ENCODE measurements at places on chromosomes 6 and 20. TPM values are rescaled to one million over a fixed set of nuclear protein-coding genes. Genes with fewer than 3 reads are reported as not detected.
A peak's percentile ranks its signal among the peaks of the same experiment; 100 is the strongest.

Gene TCF21
- total RNA-seq, result not detected

Gene C20orf144
- total RNA-seq, result 0.23 TPM

Gene KHDRBS2
- 7.7 TPM for total RNA-seq

DNA sequence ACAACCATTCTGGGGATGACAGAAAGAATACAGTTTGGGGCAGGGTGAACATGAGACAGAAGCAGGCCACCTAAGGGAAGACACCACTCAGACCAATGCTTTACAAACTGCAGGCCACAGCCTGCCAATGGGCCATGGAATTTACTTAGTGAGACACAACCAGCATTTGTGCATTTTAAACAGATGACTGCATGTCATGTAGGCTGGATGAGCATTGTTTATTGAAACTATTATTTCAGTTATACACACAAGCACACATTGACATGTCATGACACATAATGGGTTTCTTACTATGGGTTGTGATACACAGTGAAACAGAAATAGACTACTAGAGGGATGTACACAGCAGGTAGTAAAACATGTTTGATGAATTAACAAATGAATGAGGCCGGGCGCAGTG, 8.0 kb downstream of the PGM3 start:
- DNase-seq, result no peak

DNA sequence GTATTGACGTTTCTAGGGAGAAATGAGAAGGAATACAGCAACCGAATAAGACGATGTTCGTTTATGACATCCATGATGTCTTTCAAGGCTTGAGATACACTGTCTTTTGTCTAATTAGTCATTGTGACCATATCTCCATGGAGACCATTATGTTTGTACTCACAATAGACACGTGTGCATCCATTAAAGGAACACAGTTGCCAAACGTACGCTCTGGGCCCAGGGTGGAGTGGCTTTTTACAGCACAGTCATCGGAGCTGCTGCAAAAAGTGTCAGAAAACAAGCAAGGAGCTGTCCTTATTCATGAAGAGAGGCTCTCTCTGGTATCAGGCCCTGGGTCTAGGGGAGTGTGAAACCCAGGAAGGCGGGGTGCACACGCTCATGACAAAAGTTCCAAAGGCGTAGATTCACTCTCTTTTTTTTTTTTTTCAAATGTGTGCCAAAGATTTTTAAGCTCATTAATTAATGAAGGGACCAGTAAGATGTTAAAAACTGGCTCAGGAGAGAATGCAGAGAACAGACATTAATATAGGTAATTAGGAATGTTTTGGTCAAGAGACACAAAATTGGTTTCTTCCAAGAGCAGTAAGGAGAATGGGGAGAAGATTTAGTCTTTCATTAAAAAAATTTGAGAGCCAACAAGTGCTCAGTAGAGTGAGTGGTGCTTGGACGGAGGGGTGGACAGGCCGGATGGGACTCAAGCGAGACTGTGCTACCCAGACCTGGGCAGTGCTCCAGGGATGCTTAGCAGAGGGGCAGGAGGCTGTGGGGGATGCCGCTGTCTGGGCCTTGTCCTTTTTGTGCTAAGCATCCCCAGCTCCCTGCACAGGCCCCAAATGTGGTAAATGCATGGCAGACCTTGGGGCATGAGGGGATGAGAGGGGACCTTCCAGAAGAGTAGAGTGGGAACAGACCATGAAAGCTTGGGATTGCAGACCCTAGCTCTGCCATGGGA, 34.9 kb upstream of the GTSF1L start:
- DNase-seq, result no peak

DNA sequence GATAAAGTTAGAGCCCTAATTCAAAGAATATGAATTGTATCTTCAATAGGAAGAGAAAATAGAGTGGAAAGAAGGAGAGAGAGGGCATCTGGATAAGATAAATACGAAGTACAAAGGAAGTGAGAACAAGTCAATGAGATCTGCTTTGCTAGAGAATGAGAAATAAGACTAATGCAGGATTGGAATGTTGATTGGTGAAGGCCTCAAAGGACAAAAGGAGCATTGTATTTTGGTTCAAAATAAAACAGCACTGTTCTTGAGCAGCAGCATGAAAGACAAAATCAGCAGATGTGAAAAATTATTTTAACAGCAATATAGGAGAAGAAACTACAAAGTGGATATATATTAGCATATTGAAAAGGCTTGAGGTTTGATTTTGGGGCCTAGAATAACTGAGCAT, 5.1 kb upstream of the TMEM244 start:
- no peak for DNase-seq

- no peak for DNase-seq
Observed at GRCh38 chr20:62745279-62745951, 36.8 kb downstream of the NTSR1 start.

GRCh38 chr20:38564680-38565079, 16.3 kb upstream of the ADIG start:
- no peak for DNase-seq

- no peak for DNase-seq
Observed at GRCh38 chr20:55961376-55962330, 43.7 kb downstream of the CBLN4 start.

DNA sequence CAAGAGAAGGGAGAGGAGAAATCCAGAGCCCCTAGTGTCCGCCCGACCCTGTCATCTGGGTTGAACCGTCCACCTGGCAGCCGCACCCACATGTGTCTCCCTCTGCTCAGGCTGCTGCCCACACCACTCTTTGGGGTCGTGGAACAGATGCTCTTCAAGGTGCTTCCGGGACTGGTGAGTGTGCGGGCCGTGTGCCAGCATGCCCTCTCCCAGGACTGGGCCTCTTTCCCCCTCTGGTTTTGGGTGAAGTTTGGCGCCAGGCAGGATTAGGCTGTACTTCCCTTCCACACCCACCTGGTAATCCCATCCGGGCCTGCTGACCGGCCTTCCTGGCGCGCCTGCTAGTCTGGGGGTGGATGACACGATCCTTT, 7.9 kb downstream of the BPIFB3 start:
- DNase-seq, result no peak

DNA sequence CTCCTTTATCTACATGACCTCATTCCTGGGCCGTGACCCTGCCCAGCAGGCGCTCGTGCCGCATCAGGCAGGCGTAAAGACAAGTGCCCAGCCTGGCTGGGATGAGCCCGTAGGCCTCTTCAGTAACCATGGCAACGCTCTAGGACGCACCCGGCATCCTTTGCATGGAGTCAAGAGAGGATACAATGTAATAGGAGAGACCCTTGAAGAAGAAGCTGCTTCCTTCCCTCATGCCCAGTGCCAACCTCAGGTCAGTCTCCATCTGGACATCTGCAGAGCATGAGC, 5.0 kb upstream of the LSM14B start:
- no peak for DNase-seq

DNA sequence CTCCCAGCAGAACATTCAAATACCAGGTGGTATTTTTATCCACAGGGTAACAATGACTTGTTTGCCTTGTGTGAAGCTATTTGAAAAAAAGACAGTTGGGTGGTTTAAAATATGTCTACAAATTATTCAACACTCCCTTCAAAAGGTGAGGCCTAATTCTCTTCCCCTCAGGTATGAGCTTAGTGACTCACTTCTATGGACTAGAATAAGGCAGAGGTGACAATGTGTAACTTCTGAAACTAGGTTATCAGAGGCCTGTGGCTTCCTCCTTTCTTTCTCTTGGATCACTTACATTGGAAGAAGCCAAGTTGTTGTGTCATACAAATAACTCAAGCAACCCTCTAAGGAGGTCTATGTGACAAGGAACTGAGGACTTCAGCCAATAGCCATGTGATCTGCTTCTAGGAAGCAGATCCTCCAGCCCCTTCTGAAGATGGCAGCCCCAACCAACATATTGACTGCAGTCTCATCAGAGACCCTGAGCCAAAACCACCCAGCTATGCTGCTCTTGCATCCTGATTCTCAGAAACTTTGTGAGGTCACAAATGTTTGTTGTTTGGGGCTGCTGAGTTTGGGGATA, 102.6 kb downstream of the SNAP25 start:
- DNase-seq, result no peak

- DNase-seq, result no peak
Observed at GRCh38 chr6:124964764-124965105, 2.5 kb downstream of the RNF217 start.

DNA sequence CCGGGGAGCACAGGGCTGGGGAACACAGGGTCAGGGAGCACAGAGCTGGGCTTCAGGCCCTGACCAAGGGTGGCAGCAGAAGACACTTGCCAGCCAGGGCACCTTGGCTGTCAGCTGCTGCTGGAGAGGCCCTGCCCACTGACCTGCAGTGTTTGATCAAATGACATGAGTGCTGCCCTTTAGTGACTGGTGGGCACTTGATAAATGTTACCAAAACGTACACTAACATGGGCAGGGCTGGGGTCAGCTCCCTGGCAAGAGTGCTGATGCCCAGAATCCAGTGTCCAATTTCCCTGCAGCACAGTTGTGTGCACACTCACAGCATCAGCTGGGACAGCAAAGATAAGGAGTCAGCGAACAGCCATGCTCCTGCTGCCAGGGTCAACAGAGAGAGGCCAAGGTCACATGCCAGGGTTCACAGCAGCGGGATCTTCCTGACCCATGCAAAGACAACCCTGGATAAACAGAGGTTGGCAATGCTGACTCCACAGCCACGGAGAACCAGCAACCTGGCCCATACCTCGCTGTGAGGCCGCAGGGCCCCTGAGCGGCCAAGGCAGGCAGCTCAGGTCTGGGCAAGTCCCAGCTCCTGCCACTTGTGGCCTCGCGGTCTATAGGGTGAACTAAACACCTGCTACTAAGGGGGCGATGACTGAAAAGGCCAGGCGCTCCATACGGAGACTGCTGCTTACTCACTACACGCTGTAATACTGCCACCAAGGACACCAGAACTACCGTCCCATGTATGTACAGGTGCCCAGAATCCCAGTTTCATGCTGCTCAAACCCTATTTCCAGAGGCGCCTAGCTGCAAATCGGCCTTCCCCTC, 46.3 kb downstream of the NINL start:
- no peak for DNase-seq

DNA sequence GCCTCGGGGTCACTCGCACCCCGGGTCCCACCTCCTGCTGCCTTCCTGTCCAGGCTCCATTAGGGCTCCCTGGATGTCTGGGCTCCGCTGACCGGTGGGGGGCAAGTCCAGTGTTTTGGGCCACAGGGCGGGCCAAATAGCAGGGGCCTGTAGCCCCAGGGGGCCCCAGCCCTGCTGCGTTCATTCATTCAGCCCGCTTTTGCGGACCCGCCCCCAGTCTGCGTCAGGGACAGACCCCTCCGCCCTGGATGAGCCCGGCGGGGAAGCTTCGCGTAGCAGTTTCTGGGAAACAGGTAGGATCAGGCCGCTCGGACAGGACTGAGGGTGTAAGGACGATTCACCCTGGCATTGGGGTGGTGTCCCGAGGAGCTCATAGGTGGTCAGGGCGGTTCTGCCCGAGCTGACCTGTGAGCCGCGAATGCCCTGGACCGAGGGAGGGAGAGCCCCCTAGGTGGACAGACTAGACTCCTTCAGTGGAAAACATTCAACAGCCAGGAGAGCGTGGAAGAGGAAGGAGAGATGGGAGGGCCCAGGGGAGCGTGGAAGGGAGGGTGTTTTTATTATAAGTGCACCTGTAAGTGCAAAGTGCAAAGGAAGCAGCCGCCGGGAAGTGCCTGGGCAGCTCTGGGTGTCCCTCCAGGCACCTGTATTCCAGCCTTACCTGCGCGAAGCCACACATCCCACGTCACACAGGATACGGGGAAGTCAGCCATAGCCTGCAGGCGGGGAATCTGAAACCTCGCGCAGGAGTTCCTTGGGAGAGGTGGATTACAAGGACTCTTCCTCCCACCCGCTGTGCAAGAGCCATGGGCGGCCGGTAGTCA, 662 bp downstream of the ENTPD6 start:
- DNase-seq, result peak; percentile 74

GRCh38 chr6:158049055-158050028, 67.7 kb downstream of the SYNJ2 start:
- no peak for DNase-seq

DNA sequence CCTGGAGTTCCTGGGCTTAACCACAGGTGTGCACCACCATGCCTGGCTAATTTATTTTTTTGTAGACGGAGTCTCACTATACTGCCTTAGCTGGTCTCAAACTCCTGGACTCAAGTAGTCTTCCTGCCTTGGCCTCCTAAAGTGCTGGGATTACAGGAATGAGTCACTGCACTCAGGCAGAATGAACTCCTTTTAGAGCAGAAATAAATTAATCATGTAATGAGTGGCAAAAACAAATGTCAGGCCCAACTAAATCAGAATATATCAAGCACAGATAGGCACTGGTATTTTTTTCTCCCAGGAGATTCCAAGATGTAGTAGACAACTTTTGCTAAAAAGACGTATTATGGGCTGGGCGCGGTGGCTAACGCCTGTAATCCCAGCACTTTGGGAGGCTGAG, 2.6 kb downstream of the RPS10 start:
- no peak for DNase-seq

- DNase-seq, result peak; percentile 84
Observed at GRCh38 chr6:21666201-21666691, 72.7 kb downstream of the SOX4 start.

- no peak for DNase-seq
Observed at GRCh38 chr20:16415071-16416053, 157.9 kb downstream of the KIF16B start.

- DNase-seq, result no peak
Observed at GRCh38 chr6:132198896-132199295, 202.4 kb downstream of the MOXD1 start.

DNA sequence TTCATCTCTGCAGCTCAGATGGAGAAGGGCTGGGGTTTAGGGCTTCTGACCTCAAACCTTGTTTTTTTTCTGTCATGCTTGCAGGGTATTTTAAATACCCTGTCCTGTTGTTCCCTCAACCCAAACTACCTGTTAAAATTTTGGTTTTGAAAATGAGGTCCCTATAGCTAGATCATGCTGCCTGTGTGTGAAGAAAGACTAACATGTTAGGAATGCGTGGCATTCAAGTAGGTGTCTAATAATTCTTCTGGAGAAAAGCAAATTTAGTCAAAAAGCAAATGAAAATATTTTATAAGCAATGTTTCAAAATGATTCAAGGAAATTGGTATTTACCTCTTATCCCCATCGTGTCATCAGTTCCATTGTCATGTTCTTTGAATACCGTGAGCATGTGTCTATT, 77.2 kb upstream of the C20orf144 start:
- DNase-seq, result no peak

- no peak for DNase-seq
Observed at GRCh38 chr6:93272896-93273295, 146.5 kb downstream of the EPHA7 start.

- no peak for DNase-seq
Observed at GRCh38 chr6:110217266-110217665, 37.0 kb downstream of the CDC40 start.

GRCh38 chr6:10429638-10430427, 15.0 kb upstream of the TFAP2A start:
- peak; percentile 50 for DNase-seq

Measured in H1 (cell line).